ENCODE measurements at places on chromosomes 7 and 10. TPM values are rescaled to one million over a fixed set of nuclear protein-coding genes. Genes with fewer than 3 reads are reported as not detected.

TMEM140 gene
- 36.5 TPM for total RNA-seq

ZPBP gene
- not detected for total RNA-seq

ITPRID1 gene
- not detected for total RNA-seq

SNX10 gene
- total RNA-seq = 45.7 TPM

SPDYE3 gene
- total RNA-seq = not detected

CHRM2 gene
- total RNA-seq = not detected

C7orf57 gene
- 0.33 TPM for total RNA-seq

- peaks cover 6% of the 10 kb centered on the region for H3K36me3 ChIP-seq
- peak; percentile 23 for DNase-seq
- H3K4me3 ChIP-seq = no peak within 1 kb of the TSS
- H3K27me3 ChIP-seq = peaks cover 36% of the 10 kb centered on the region
- H3K27ac ChIP-seq = no peak within 1 kb of the TSS
Measured at GRCh38 chr10:99329304-99329553, at the start of gene CNNM1. Gene CNNM1, plus strand, starts transcription at chr10:99329356. Its CDS starts 32 bp downstream, at chr10:99329388.

- no peak for DNase-seq
- no peaks in the 10 kb centered on the region for H3K36me3 ChIP-seq
- no peak overlapping the region for H3K4me3 ChIP-seq
- no peak overlapping the region for H3K27ac ChIP-seq
- H3K4me1 ChIP-seq = no peaks in the 10 kb centered on the region
Measured at GRCh38 chr7:127514499-127514898, 70.9 kb downstream of the GCC1 start.

GRCh38 chr10:74052994-74053393 lies 55.1 kb downstream of the VCL start:
- no peak for DNase-seq
- H3K4me3 ChIP-seq = no peak overlapping the region
- H3K27me3 ChIP-seq = no peaks in the 10 kb centered on the region
- peaks cover 6% of the 10 kb centered on the region for H3K36me3 ChIP-seq

DNA sequence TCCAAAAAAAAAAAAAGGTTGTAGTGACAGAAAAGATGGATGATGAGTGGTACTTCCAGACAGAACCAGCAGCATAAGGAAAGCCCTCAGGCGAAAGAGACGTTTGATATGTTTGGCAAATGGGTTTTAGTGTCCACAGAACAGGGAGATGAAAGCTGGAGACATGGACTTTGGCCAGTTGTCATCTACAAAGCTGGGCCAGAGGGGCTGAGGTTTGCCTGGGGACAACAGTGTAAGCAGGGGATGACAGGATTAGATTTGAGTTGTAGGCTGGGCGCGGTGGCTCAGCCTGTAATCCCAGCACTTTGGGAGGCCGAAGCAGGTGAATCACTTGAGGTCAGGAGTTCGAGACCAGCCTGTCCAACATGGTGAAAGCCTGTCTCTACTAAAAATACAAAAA lies 47.8 kb upstream of the ELN start:
- no peak for DNase-seq
- H3K4me3 ChIP-seq = no peak overlapping the region
- H3K27ac ChIP-seq = no peak overlapping the region
- no peaks in the 10 kb centered on the region for H3K36me3 ChIP-seq
- H3K27me3 ChIP-seq = peaks cover 8% of the 10 kb centered on the region

DNA sequence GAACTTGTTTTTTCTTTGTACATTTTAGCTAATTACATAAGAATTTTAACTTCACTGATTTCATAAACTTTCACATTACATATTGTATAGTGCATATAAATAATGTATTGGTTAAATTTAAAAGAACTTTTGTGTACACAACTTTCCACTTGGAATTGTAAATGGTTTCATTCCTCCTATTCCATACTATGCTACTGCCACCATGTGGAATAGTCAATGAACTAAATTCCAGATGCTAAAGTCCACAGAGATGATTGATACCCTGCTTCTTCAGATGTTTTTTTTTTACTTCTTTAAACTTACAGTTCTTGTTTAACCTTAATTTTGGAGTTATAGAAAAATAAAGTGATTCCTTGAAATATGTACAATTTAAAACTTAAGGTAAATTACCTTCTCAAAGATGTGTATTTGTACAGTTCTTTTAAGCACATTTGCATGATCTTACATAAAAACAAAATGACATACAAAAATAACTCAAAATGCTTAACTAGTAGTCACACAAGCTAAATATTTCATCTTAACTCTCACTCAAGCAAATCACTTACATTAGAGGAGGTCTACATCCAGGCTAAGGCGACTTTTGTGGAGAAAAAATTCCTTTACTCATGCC lies 247.6 kb upstream of the HGF start:
- H3K4me3 ChIP-seq = no peak overlapping the region
- no peak overlapping the region for H3K27ac ChIP-seq
- no peaks in the 10 kb centered on the region for H3K4me1 ChIP-seq
- H3K27me3 ChIP-seq = no peaks in the 10 kb centered on the region
- no peaks in the 10 kb centered on the region for H3K36me3 ChIP-seq

GRCh38 chr7:45721686-45722598 lies 147.8 kb downstream of the ADCY1 start:
- peaks cover 13% of the 10 kb centered on the region for H3K4me1 ChIP-seq
- H3K36me3 ChIP-seq = peaks cover 30% of the 10 kb centered on the region
- DNase-seq = no peak
- no peak overlapping the region for H3K4me3 ChIP-seq
- no peaks in the 10 kb centered on the region for H3K27me3 ChIP-seq

GRCh38 chr10:51117794-51118193 lies 43.5 kb downstream of the PRKG1 start:
- H3K36me3 ChIP-seq = no peaks in the 10 kb centered on the region
- H3K27me3 ChIP-seq = no peaks in the 10 kb centered on the region
- no peaks in the 10 kb centered on the region for H3K4me1 ChIP-seq
- no peak overlapping the region for H3K27ac ChIP-seq

- no peak overlapping the region for H3K4me3 ChIP-seq
- H3K4me1 ChIP-seq = no peaks in the 10 kb centered on the region
- peaks cover 13% of the 10 kb centered on the region for H3K27me3 ChIP-seq
- H3K36me3 ChIP-seq = no peaks in the 10 kb centered on the region
- H3K27ac ChIP-seq = no peak overlapping the region
- no peak for DNase-seq
Measured at GRCh38 chr10:32105782-32106382, 49.7 kb upstream of the KIF5B start.

DNA sequence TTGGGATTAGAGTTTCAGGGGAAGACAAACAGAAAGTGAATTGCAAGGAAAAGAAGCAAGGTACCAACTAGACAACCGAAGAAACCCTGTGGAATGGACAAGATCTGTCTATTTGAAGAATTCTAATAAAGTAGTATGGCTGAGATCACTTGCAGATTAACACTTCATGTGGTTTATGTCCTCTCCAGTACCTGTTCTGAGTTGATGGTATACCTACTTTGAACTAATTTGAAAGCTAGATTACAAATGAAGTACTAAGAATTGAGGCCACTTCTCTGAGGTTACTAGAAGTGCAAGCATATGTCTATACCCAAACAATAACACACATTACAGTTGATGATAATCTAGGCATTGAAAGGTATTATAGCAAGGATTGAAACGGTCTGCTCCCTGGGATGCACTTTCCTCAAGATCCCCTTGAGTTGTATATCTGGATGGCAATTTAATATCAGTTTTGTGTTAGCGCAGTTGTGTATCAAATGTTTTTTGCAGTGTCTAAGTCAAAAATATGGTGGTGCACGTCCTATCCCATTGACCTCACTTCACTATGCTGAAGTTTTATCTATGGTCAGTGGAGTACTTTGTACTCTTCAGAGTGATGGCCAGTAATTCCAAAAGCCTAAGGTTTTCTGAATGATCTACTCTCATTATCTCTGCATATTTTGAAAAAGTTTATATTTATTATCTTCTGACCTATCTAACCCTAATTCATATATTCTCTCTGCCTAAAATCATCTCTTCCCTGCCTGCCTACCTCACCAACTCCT lies 25.9 kb downstream of the ZNF277 start:
- H3K4me1 ChIP-seq = no peaks in the 10 kb centered on the region
- H3K4me3 ChIP-seq = no peak overlapping the region
- H3K36me3 ChIP-seq = no peaks in the 10 kb centered on the region
- H3K27me3 ChIP-seq = no peaks in the 10 kb centered on the region

- H3K36me3 ChIP-seq = no peaks in the 10 kb centered on the region
- no peak for DNase-seq
- H3K27me3 ChIP-seq = no peaks in the 10 kb centered on the region
- peaks cover 21% of the 10 kb centered on the region for H3K4me1 ChIP-seq
Measured at GRCh38 chr7:130393841-130394411, 13.6 kb downstream of the CPA1 start.

DNA sequence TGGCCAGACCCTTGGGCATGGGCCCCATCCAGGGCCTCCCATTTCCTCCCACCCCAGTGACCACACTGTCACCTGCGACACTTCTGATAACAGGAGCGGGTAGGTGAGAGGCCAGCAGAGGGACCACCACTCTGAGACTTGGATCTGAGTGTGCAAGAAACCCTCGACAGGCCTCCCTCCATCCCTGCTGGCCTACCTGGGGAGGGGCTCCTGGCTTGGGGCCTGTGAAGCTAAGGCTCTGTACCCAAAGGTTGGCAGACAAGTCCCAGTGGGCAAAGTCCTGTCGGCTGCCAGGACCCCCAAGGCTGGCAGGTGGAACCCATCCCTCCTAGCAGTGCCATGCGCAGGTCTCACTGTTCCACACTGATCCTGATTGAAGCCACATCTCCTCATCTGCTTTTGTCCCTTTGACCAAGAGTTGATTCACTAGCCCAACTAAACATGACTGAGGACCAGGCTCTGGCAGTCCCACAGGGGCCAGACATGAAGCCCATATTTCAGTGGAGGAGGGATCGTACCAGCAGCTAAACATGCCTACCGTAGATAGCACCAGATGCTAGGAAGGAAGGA lies 1.2 kb upstream of the PGAM2 start:
- no peaks in the 10 kb centered on the region for H3K27me3 ChIP-seq
- no peak overlapping the region for H3K27ac ChIP-seq
- DNase-seq = no peak
- H3K4me3 ChIP-seq = no peak overlapping the region

DNA sequence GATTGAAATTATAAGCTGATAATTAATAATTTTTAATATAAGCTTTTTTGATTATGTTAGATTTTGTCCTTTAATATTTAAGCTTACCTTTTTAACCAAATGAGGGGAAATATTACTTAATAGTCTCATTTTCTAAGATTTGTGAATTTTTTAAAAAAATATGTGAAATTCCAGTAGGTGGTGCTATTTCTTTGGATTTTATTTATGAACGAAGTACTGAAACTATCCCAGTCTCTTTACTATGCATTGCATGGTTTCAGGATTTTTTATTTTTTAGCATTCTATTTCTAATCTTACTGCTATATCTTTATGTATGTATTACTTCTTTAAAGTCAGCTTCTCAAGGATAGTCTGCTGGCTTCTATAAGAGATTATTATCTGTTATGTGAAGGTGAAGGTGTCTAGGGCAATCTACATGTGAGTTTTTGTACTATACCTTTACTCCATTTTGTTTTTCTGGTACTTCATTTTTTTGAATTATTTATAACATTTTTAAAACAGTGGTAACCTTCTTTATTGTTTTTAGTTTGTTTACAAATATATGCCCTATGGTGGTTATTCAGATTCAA lies 78.3 kb downstream of the ATRNL1 start:
- H3K36me3 ChIP-seq = no peaks in the 10 kb centered on the region
- H3K4me1 ChIP-seq = no peaks in the 10 kb centered on the region
- DNase-seq = no peak
- no peak overlapping the region for H3K4me3 ChIP-seq
- peaks cover 2% of the 10 kb centered on the region for H3K27me3 ChIP-seq

GRCh38 chr7:620056-620455 lies 100.4 kb upstream of the PDGFA start:
- no peak for DNase-seq
- no peak overlapping the region for H3K4me3 ChIP-seq
- peaks cover 45% of the 10 kb centered on the region for H3K4me1 ChIP-seq
- H3K27ac ChIP-seq = peak overlapping the region; percentile 100

DNA sequence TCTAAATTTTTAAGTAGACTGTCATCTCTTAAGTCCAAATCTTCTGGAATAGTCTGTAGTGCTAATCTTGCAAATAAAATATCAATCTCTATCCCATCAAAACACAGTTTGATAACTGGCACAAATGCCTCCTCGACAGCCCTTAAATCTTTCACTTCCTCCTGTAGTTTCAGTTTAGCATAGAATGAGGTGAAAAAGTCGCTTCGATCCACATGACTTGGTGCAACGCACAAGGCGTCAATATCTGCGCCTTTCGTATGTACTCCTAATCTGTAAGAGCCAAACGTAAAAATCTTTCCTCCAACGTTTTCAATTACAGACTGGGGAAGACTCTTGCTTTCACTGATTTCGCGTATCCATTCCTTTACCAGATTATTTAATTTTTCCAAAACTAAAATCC lies 603 bp downstream of the PAPOLB start:
- peaks cover 72% of the 10 kb centered on the region for H3K27me3 ChIP-seq
- H3K27ac ChIP-seq = no peak overlapping the region
- DNase-seq = no peak
- no peaks in the 10 kb centered on the region for H3K4me1 ChIP-seq
- no peak overlapping the region for H3K4me3 ChIP-seq
- no peaks in the 10 kb centered on the region for H3K36me3 ChIP-seq

- no peaks in the 10 kb centered on the region for H3K4me1 ChIP-seq
- no peak overlapping the region for H3K27ac ChIP-seq
- no peak for DNase-seq
- H3K4me3 ChIP-seq = no peak overlapping the region
- H3K36me3 ChIP-seq = no peaks in the 10 kb centered on the region
- H3K27me3 ChIP-seq = peaks cover 5% of the 10 kb centered on the region
Measured at GRCh38 chr10:113496111-113497109, 56.4 kb upstream of the HABP2 start.

DNA sequence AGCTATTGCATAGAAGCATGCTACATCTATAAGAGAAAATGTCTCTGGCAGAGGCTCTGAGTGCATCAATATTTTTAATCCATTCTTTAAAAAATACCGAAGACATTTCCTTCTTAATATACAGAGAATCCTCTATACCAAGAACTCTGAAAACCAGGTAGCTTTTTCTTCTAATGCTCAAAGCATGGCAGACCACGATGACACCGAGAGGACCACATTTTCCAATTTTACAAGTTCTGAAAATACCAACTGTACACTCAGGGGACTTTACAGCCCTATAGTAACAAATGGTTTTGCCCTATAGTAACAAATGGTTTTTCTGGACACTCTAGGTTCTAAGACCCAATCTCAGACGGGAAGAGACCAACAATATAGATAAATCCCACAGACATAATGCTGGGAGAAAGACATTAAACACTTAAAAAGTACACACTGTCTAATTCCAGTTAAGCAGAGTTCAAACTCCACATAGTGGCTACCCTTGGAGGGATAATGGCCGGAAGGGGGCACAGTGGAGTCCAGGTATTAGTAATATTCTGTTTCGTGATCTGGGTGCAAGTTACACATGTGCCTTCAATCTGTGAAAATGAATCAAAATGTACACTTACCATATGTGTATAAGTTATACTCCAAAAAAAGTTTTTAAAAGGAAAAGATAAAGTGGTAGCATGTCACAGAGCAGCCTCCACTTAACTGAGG lies 26.2 kb downstream of the CCDC6 start:
- H3K27me3 ChIP-seq = no peaks in the 10 kb centered on the region
- peak overlapping the region; percentile 69 for H3K27ac ChIP-seq
- H3K36me3 ChIP-seq = no peaks in the 10 kb centered on the region
- H3K4me3 ChIP-seq = peak overlapping the region; percentile 30
- DNase-seq = no peak

Data from activated CD4-positive, alpha-beta memory T cell treated with anti-CD3 and anti-CD28 coated beads, Interleukin-2, amount 10 ng/mL, durations not matched to agents 7 days and 5 days (primary cell).